ENCODE measurements at places on chromosomes 1 and 21.
A peak's percentile ranks its signal among the peaks of the same experiment; 100 is the strongest.

GRCh38 chr1:154407198-154408091 lies 2.3 kb downstream of the IL6R start:
- DNase-seq: no peak

- DNase-seq: no peak
Observed at GRCh38 chr1:154326546-154327465, 1.5 kb downstream of the ATP8B2 start.

- DNase-seq: no peak
Observed at GRCh38 chr1:203378556-203379245, 27.8 kb upstream of the FMOD start.

DNA sequence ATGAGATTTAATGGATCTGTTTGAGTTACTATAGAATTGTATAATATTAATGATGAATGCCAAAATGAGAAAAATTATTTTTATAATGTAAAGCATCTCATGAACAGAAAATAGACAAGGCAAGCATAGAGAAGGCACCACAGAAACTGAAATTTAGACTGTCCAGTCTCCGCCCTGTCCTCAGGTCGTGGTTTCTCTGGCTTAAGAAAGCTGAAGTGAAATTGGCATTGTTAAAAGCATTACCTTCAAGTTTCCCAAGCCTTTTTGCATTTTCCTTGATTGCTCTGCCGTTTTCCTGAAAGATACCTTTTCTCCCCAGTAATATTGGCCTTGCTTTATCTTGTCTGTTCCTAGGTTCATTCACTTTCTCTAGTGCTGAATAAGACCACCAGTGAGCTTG lies 58.0 kb downstream of the VPS13D start:
- DNase-seq: no peak

DNA sequence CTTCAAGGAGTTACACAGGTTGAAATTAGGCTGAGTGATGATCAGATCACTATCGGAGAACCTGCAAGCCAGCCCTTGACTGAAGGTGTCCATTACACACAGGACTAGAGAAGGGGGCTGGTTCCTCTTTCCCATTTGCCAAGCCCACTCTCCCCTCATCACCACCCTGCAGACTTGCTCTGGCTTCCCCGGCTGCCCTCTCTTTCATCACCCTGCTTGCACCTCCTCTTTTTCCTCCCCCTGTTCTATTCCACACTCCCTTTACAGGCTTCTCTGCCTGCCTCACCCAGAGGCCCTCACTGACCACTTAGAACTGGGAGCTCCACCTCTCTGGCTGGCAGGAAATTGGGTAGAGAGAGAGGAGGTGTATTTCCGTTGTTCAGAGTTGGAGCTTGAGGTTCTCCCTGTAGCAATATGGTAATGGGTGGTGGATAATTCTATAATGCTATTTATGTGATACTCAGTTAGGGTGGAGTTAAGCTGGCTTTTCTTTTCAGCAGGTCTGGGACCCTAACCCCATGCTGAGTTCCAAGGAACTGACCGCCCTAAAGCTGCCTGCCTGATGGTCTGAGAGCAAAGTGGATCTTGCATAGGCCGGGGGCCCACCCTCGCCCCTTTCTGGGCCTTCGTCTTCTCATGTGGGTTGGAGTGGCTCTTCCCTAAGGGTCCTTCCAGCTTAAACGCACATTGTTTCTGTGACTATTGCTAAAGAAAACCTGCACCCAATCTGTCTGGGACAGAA lies 111.8 kb upstream of the ADAR start:
- DNase-seq: no peak

- DNase-seq: no peak
Observed at GRCh38 chr21:41095983-41096382, 72.0 kb upstream of the BACE2 start.

GRCh38 chr1:51518586-51519047 lies 449 bp downstream of the EPS15 start:
- peak; percentile 13 for DNase-seq

GRCh38 chr1:160256396-160257046 lies 5.8 kb downstream of the DCAF8 start:
- DNase-seq: no peak

- DNase-seq: peak; percentile 94
Observed at GRCh38 chr1:23403735-23404486, 20.6 kb downstream of the TCEA3 start.

GRCh38 chr1:159707472-159708260 lies 6.7 kb downstream of the CRP start:
- DNase-seq: no peak

GRCh38 chr21:45303751-45304475 lies 16.2 kb upstream of the POFUT2 start:
- DNase-seq: no peak

- DNase-seq: peak; percentile 36
Observed at GRCh38 chr1:247111259-247111699, 7.1 kb upstream of the ZNF669 start.

GRCh38 chr1:79839882-79840281 lies 833.4 kb upstream of the ADGRL4 start:
- DNase-seq: no peak

DNA sequence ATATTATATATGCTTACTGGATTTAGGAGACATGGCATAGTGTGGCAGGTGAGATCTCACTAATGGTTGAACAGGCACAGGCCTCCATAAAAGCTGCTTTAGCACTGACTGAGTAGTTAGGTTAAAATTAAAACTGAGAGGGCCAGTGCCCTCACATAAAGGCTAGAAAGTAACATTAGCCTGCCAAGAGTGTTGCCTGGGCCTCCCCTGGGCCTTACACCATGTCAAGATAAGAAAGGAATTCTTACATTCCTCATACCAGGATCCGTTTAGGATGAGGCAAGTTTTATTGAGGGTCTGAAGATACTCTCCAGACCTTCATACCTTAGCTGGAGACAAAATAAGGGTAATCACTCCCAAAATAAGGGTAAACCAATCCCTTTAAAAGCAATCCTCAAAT lies 1011.8 kb downstream of the PLA2G4A start:
- no peak for DNase-seq

GRCh38 chr1:70892140-70892539 lies 155.5 kb downstream of the PTGER3 start:
- DNase-seq: no peak

DNA sequence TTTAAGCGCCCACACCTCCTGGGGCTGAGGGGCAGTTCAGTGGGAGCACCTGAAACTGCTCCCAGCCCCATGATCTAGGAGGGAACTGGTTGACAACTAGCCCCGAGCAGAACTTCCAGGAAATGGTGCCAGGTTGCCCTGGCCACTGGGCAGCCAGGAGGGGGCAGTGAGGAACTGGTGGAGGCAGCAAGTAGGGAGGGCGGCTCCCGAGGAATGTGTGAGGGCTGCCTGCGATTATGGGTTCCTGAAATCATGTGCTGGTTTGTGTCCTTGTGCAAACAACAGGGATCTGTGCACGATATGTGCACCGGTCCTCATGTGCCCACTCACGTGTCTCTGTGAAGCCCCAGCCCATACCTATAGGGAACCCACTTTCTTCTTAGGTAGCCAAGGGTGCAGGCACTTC lies 9.9 kb downstream of the GPR3 start:
- DNase-seq: peak; percentile 46

All from brain (organoid and tissue), 16 donors.